ENCODE measurements at places on chromosomes 12 and 14.

GRCh38 chr12:22164139-22164538 is 118.1 kb downstream of the CMAS start:
- no peak for DNase-seq

DNA sequence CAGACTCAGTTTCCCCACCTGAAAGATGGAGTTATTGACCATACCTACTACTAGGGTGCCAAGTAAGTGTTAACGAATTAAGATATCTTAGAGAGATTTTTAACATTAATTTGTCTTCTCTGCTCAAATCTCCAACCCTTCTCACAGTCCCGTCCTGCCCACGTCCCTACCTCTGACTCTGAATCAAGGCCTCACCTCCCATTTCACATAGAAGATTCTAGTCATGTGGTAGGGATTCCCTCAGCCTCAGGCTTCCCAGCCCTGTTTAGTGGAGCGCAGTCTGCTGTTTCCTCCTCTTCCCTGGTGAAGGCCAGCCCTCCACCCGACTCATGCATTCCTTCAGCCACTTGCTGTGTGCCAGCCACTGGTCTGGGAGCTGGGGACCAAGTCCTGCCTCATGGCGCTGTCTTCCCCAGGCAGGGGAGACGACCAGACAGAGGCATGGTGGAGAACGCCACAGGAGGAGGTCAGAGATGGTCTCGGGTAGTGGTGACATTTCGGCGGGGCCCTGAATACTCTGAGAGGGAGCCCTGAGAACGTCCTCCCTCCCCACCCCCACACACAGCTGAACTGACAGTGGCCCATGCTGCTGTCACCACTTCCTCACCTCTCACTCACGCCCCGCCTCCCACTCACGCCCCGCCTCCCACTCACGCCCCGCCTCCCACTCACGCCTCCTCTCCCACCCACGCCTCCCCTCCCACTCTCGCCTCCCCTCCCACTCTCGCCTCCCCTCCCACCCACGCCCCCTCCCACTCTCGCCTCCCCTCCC is 38.8 kb downstream of the TMEM63C start:
- no peak for DNase-seq

- no peak for DNase-seq
Observed at GRCh38 chr12:51797301-51797700, 51.2 kb downstream of the FIGNL2 start.

GRCh38 chr12:53456654-53457366 is 4.9 kb downstream of the PCBP2 start:
- no peak for DNase-seq

DNA sequence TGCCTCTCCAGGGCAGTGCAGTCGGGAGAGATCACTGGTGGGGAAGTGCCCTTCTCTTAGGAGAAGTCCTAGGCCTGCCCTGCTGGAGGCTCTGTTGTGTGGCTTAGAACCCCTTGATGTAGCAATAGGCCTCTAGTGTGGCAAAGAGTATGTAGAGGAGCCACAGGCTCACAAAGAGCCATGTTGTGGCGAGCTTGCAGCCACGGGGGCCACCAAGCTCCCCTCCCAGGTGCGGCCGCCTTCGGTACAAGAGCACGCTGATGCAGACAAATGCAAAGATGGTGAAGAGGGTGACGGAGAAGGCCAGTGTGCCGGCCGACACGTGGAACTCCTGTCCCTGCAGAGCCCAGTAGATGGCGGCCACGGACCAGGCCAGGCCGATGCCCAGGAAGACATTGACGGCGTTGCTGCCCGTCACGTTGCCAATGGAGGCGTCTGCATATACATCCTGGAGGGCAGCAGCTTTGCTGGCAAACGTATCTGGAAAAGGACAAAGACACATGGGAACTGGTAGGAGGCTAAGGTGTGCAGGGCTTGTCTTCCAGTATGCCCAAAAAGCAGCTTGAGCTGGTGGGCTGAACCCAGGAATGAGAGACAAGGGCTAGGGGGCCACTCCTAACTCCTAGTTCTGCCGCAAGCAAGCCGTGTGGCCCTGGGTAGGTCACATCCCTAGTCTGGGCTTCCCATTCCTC is 142.8 kb downstream of the SLC8A3 start:
- no peak for DNase-seq

- DNase-seq, result no peak
Observed at GRCh38 chr14:100076606-100077005, 11.4 kb downstream of the EVL start.

DNA sequence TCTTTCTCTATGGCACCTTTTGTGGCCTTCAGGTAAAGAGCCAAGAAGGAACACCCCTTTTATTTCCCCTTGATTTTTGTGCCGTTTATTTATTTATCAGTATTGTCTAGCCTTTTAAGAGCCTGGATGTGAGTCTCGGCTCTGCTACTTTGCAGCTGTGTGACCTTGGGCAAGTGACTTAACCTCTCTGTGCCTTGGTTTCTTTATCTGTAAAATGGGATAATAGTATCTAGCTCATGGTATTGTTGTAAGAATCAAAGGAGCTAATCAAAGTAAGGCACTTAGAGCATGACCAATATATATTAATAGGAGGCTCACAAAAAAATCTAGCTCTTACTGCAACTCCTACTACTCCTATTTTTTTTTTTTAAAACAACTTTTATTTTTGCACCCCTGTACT is 179.7 kb downstream of the CHST11 start:
- DNase-seq, result no peak

GRCh38 chr14:89241934-89242651 is 174.9 kb downstream of the FOXN3 start:
- no peak for DNase-seq

DNA sequence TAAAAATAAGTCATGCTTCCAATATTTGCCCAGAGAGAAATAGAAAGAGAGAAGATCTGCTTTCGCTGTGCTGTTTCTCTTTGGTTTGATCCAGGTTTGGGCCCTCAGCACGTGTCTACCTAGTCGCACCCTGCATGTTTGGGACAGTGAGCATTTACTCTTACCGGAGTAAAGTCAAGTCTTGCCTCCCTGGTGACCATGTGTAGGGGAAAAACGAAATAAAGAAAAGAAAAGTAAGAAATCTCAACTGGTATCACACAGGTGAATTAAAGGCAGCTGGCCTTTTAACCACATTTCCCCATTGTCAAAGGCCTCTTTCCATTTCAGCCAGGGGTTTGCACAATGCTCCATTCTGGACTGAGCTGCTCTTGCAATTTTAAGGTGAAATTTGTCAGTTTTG is 619.4 kb downstream of the VRK1 start:
- no peak for DNase-seq

DNA sequence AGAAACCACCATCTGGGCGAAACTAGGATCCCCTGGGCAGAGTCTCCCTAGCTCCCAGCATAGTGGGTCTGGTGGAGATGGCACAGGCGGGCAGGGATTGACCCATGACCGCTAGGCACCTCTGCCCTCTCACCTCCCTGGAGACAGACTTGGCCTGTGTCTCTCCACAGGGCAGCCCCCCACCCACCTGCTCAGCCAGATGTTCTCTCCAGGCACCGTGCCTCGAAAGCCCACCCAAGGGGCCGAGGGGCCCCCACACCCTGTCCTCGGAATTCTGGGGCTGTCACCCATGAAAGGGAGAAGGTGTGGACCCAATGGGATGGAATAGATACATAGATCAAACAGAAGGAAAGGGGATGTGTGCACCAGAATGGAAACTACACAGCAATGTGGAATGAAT is 229.1 kb upstream of the RTL1 start:
- DNase-seq, result no peak

GRCh38 chr14:20956376-20956976 is 1.2 kb downstream of the RNASE2 start:
- no peak for DNase-seq

DNA sequence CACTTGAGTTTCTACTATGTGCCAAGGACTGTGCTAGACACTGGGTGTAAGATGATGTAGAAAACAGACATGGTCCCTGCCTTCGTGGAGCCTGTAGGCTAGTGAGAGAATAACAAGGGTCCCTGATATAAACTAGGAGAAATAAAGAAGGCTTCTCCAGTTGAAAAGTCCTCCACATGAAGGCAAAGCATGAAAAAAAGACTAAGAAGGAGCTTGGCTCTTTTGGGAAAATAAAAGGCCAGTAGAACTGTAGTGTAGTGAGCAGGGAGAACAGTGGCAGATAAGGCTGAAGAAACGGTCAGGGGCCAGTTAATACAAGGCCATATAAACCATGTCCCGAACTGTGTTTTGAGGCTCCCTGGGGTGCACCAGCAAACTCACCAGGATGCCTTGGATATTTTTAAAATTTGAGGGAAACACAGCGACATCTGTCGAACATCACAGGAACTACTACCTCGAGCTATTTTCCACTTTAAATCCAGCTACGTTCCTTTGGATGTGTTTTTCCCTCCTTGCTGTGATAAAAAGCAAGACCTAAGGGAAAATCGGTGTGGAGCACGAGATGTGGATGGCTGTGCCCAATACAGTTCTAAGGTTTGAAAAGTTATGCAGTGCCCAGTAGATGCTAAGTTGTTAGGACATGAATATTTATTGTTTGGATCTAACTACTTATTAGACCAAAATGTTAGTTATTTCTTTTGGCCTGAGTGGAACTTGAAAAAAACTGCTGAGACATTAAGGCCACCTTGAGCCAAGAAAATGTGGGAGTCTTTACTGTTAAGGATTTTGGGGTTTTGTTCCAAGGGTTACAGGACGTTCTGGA is 8.5 kb upstream of the CFL2 start:
- peak; percentile 36 for DNase-seq

Measured in stimulated activated CD4-positive, alpha-beta T cell treated with anti-CD3 and anti-CD28 coated beads, Interleukin-4, amount 100 ng/mL, for 24 hours (primary cell).